HFF-Myc (cell line): ENCODE measurements at places on chromosomes 4 and X.

DNA sequence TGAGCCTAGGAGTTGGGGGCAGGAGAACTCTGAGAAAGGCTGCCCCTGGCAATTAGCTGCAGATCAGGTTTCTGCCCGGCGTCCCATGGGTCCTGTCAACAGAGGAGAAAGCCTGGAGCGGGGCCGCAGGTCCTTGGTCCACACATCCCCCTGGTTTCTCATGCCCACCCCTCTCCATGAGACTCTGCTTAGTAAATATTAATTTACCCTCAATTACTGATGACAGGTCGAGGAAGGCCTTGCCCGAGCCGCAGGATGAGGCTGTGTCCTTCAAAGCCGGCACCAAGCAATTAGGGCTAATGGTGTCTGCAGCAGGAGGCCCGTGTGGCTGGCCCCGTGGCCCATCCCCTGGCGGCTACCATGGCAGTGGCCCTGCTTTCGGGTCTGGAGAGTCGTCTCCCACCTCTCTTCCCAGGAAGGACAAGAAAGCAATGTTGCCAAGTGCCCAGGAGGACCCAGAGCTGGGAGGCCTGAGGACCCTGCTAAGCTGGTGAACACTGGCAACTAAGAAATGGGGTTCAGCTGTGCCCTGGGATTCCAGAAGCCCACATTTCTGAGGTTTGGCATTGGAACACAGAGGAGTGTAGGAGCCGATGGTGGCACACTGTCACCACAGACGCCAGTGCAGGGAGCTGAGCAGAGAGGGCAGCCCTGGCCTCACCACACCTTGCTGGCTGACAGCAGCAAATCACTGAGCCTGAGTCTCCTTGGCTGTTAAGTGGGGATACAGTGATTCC lies 114.6 kb downstream of the CPZ start:
- no peak for DNase-seq

GRCh38 chr4:139171876-139172691 lies 4.9 kb downstream of the ELF2 start:
- no peak for DNase-seq

DNA sequence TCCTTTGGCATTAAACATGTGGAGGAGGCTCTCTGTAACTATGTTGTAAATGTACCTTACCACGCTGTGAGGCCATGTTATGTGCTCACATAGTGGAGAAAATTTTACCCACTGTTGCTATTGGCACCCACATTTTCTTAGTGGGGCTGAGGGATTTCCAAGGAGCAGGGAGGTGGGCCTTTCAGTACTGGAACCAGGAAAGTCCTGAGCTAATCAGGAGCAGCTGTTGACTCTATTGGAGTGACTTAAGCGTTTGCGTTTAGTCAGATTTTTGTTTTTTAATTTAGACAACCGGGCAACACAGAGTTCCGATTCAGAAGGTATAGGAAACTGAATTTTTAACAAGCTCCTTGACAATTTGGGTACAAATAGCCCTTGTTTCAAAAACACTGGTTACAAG lies 30.7 kb upstream of the WDR17 start:
- DNase-seq = no peak

- DNase-seq = no peak
Observed at GRCh38 chrX:72126048-72126415, 5.7 kb downstream of the RTL5 start.

GRCh38 chr4:182337366-182337765 lies 94.2 kb downstream of the TENM3 start:
- no peak for DNase-seq

DNA sequence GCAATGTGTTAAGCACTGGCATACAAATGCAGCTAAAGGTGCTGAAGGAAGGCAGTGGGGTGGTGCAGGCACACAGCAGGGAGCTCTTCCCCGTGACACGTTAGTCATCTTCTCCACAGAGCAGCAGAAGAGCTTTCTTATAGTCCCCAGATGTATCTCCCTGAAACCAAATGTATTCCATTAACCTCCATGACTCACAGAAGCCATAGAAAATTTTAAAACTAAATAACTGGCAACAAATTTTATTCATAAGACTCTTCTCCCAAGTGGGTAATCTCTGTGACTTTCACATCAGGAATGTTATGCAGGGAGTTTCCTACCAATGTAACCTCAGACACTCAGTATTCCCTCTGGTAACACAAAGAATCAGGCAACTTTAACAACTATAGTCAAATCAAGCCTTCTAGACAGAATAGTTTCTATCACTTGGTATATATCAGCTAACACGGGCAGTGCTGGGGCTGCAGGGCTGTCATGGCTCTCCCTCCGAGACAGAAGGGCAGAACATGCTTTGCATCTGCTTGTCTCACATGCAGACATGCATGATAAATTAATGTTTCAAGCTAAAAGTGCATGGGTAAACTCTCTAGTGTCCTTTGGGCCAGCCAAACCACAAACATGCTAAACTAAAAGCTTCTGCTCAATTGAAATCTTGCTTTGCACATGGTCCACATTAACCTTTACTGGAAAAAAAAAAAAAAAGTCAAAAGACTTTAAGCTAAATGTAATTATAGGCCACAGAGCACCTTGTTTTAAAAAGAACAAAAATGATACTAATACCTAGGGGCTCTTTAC lies 28.2 kb downstream of the ANXA5 start:
- DNase-seq = peak; percentile 96

- DNase-seq = no peak
Observed at GRCh38 chrX:9905721-9906120, 61.4 kb upstream of the CLDN34 start.

DNA sequence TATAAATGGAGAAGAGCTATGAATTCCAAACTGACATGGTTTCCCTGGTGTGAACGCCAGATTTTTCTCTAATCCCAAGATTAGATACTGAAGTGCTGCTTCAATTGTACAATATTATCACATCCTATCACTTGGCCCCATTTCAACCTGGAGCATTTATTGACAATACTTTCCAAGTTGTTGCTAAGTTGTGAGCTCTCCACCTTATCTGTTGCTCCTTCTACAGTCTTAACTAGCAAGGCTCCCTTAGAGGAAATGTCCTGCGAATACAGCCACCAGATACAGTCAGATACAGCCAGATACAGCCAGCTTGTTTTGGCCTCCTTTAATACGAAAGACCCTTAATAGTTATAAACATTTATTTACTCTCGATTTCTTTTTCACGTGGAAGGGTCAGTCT lies 466.3 kb upstream of the FAM241A start:
- no peak for DNase-seq

DNA sequence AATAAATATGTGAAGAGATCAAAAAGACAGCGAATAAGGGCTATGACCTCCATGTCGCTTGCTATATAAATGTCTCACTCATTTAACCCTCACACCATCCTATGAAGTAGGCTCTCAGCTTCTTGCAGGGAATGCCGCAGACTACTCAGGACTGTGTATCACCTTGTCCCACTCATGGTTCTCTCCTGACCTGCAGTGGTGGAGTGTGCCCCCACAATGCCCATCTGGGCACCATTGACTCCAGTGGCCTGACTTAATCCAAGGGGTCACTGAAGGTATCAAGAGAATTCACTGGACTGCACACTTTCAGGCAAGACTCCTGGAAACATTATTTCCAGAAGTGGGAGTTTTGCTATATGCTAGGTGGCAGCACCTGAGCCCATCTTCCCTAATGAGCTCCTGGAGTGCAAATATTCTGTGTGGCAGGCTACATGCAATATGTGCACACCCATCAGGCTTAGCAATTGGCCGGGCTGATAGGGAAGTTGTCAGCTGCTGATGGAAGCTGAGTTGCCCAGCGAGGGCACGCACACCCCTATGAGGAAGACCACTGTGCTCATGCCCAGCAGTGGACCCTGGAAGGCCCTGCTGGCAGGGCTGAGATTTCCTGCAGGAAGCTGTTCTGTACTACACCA lies 8.2 kb upstream of the EFNB1 start:
- DNase-seq = no peak

- DNase-seq = no peak
Observed at GRCh38 chrX:112798736-112799135, 41.9 kb downstream of the AMOT start.

DNA sequence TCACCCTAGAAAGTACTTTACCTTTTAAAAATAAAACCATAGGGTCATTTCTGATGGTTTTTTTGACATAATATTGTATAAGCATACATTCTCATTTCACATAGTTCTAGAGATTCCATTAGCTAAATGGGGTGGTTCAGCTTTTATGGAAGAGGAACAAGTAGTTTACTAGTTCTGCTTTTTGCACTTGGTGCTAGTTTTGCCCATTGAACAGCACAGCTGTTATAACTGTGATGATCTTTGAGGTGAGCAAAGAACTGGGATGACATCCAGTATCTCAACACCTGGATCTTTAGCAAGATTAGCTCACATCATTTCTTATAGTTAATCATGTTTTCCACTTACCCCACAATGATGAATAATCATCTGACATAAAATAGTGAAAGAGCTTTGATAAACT lies 40.9 kb downstream of the MOB1B start:
- DNase-seq = no peak

DNA sequence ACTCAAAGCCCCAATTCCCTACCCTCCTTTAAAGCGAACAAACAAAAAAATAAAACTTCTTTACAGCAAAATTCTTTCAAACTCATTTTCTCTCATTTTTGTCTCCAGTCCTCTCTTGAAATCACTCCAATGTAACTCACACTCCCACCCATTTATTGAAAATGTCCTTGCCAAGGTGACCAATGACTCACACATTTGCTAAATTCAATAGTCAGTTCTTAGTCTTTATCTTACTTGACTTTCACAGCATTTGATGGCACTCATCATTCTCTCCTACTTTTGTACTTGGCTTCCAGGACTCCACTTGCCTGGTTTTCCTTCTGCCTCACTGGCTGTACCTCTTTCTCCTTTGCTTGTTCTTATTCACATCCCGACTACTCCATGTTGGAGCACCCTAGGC lies 19.9 kb downstream of the CC2D2A start:
- DNase-seq = no peak

DNA sequence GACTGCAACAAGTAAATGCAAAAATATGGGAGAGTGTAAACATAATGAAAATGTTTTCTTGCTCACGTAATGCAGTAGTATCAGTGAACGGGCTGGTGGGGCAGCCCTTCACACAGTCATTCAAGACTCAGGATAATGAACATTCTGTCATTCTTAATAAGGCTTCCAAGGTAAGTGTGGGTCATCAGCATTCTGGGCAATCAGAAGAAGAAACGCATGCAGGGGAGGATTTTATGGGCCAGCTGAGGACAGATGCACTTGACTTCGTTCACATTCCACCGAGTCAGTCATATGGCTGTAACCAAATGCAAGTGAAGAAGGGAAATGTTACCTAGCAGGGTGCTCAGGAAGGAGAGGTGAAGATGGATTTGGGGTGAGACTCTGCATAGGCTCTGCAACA lies 68.0 kb upstream of the MAP9 start:
- no peak for DNase-seq

- no peak for DNase-seq
Observed at GRCh38 chrX:15866147-15866546, 11.5 kb upstream of the AP1S2 start.

DNA sequence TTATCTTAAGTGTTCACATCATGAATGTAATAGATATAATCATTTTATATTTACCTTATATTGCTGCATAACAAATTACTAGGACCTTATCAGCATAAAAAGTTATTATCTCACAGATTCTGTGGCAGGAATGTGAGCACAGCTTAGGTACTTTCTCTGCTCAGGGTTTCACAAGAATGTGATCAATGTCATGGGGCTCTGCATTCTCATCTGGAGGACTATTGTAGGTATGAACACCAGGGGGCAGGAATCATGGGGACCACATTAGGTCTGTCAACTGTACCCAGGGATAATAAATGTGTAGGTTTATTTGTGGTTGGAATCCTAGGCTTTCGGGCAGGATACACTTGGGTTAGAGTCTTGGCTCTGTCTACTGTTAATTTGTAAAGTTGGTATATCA lies 519.2 kb downstream of the ARAP2 start:
- no peak for DNase-seq

- no peak for DNase-seq
Observed at GRCh38 chrX:151727346-151727745, 7.2 kb upstream of the CNGA2 start.

- no peak for DNase-seq
Observed at GRCh38 chr4:2961811-2962441, 1.3 kb downstream of the NOP14 start.

DNA sequence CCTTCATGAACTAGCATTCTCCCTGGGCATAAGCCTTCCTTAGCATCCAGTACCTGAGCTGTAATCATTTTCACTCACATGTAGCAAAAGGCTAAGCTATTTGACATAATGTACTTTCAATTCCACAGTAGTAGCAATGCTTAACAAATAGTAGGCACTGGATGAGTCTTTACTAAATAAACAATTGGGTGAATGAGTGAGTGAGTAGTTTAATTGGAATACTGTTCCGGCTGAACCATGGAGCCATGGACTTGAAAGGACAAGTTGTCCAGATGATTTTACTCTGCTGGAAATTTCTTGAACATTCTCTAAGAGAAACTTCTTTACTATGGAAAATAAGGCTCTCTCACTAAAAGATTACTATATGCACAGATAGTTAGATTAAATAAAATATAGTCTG lies 159.3 kb downstream of the FAM47B start:
- DNase-seq = no peak

DNA sequence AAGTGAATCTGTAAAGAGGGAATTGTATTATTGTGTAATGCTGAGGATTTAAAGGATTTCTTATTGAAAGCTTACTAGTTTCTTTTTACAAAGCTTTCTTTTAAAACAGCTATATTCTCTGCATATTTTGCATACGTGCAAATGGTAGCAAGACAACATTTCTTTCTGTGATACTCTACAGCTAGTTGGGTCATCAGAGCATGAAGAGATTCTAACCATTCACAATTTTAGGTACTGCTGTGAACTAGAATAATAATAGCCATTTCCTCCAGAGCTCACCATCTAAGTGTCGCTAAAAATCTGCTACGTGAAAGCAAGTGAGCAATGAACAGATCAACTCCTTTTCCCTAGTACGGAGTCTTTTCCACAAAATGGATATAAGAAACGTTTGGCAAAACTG lies 37.3 kb downstream of the ARHGAP6 start:
- no peak for DNase-seq

DNA sequence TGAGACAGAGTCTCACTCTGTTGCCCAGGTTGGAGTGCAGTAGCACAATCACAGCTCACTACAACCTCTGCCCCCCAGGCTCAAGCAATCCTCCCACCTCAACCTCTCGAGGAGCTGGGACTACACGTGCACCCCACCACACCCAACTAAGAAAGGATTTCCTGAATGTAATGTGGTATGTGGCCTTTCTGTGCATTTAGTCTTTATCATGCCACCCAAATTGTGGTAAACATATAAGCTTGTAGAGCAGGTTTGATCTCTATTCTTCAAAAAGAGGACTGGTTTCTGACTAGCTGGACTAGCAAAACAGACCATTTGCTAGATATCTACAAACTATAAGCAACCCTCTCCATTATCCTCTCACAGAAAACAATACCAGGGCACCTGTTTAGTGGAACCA lies 33.6 kb downstream of the ELOVL6 start:
- no peak for DNase-seq

DNA sequence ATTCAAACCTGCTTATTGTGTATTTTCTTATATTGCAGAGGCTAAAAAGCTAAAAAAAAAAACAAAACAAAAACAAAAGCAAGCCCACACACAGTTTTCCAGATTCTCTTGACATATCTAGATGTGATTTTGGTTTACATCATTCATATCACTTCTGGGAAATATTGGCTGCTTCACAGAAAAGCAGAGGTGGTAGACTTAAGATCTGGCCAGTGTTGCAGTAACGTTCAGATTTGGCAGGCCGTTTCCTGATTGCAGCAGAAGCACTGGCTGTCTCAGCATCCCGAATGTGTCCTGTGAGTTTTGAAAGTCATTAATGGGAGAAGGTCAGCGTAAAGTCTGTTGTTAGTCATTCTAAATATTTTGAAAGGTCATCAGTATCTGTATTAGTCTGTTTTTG lies 2062.0 kb downstream of the ARAP2 start:
- DNase-seq = no peak
